Mucosa of gallbladder (tissue), 1 donor: ENCODE measurements at places on chromosomes 6 and 20. TPM values are rescaled to one million over a fixed set of nuclear protein-coding genes. Genes with fewer than 3 reads are reported as not detected.

DNA sequence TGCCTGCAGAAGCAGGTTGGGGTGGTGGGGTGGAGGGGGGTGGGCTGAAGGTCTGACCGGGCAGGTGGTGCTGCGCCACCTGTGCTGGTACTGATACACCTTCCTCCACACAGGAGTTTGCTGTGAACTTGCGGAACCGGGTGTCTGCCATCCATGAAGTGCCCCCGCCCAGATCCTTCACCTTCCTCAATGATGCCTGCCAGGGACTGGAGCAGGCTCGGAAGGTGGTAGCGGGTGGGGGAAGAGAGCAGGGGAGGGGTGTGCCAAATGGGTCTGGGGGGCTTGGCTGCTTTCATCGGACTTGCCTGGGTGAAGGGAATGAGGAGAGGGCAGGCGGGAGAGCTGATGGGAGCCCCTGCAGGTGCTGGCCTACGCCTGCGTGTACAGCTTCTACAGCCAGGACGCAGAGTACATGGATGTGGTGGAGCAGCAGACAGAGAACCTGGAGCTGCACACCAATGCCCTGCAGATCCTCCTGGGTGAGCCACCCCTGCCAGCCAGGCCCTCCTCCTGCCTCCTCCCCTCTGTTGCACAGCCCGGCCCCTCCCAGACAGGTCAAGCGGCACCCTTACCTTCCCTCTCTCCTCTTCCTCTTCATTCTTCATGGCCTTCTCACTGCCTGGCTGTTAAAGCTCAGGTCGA is 6.7 kb downstream of the DNPH1 start:
- DNase-seq, result no peak

Gene MAPK13
- 72.2 TPM for total RNA-seq

- DNase-seq, result no peak
Observed at GRCh38 chr6:74731204-74731603, 474.6 kb downstream of the COL12A1 start.

GRCh38 chr6:157982563-157983405 is 1.1 kb downstream of the SYNJ2 start:
- no peak for DNase-seq

DNA sequence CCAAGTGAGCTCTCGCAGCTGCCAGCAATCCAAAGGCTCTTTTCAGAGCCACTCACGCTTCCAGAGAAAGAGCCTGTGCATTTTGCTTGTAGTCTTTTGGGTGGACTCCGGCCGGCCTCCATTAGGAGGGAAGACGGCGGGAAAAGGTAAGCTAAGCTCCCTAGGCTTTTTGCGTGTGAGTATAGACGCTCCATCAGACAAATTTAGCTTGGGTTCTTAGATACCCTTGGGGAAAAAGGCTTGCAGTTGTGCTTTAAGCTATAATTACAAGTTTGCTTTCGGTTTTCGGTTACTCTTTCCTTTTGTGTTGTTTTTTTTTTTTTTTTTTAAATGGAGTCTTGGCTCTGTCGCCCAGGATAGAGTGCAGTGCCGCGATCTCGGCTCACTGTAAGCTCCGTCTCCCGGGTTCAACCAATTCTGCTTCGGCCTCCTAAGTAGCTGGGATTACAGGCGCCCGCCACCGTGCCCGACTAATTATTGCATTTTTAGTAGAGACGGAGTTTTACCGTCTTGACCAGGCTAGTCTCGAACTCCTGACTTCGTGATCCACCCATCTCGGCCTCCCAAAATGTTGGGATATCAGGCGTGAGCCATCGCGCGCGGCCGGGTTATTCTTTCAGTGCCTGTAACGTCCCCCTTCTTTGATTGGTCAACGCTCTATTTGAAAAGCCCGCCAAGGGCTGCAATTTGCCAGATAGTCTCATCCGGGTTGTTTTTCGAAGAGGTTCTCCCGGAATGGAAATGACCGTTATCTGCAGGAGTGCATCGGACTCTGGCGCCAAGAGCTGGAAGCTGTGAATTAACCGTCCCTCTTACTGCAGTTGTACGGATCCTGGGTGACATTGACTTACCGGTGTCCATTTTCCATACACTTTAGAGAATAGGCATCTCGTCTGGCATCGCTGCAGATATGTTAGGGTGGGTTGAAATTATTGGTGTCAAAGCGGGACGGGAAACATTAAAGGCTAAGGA is 18.1 kb downstream of the OR2B2 start:
- DNase-seq, result peak; percentile 91

- DNase-seq, result no peak
Observed at GRCh38 chr6:136031982-136032381, 180.5 kb downstream of the PDE7B start.

GRCh38 chr20:58044931-58045555 is 183.4 kb downstream of the ANKRD60 start:
- DNase-seq, result no peak

GRCh38 chr20:14724468-14724867 is 387.1 kb upstream of the FLRT3 start:
- no peak for DNase-seq

- no peak for DNase-seq
Observed at GRCh38 chr20:22106308-22106938, 401.0 kb downstream of the PAX1 start.

DNA sequence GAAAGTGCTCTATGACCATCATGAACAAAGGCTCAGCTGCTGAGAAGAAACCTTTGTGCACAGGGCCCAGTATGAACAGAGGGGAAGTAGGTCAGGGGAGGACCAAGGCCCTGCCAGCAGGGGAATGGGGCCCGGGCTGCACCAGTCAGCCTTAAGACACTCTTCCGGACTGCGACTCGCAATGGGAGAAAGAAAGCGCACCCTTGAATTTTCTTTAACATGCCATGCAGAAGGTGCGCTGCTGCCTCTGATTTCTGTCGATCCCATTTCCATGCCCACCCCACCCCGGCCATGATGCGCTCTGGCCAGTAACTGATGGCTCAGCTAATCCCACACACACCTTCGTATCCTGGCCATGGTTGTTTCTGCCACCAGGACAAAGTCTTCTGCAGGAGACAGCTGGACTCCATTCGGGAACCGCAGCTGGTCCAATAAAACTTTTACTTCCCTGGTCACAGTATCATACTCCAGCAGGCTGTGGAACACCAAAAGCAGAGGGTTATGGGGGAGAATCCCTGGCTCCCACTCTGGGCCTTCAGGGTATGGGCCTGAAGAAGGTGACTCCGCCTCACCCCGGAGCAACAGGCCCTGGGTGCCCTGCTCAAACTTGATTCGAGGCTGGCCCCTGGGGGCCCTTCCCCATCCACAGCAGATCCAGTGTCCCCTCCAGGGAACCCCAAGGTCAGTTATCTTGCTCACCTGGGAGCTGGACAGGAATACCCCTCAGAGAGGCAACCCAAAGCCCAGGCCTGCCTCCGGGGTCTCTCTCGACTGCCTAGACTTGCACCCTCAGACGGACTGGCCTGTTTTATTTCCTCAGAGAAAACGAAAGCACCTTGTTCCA is 20.3 kb downstream of the CST7 start:
- DNase-seq, result peak; percentile 7

GRCh38 chr6:153003366-153003690 is 819 bp upstream of the MTRF1L start:
- no peak for DNase-seq

DNA sequence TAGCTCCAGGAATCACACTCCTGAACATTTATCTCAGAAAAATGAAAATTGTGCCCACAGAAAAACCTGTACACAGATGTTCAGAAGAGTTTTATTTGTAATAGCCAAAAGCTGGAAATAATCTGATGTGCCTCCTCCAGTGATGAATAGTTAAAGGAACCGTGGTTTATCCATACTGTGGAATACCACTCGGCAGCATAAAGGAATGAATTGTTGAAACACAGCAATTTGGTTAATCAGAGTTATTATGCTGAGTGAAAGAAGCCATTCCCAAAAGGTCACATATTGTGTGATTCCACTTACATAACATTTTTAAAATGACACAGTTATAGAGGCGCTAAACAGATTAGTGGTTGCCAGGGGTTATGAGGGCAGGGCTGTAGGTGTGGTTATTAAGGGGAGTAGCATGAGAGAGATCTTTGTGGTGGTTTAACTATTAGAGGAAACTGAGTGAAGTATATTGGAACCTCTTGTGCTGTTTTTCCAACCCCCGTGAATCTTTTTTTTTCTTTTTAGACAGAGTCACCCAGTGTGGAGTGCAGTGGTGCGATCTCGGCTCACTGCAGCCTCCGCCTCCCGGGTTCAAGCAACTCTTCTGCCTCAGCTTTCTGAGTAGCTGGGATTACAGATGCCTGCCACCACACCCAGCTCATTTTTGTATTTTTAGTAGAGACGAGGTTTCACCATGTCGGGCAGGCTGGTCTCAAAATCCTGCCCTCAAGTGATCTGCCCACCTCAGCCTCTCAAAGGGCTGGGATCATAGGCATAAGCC is 26.2 kb downstream of the PSMF1 start:
- no peak for DNase-seq

DNA sequence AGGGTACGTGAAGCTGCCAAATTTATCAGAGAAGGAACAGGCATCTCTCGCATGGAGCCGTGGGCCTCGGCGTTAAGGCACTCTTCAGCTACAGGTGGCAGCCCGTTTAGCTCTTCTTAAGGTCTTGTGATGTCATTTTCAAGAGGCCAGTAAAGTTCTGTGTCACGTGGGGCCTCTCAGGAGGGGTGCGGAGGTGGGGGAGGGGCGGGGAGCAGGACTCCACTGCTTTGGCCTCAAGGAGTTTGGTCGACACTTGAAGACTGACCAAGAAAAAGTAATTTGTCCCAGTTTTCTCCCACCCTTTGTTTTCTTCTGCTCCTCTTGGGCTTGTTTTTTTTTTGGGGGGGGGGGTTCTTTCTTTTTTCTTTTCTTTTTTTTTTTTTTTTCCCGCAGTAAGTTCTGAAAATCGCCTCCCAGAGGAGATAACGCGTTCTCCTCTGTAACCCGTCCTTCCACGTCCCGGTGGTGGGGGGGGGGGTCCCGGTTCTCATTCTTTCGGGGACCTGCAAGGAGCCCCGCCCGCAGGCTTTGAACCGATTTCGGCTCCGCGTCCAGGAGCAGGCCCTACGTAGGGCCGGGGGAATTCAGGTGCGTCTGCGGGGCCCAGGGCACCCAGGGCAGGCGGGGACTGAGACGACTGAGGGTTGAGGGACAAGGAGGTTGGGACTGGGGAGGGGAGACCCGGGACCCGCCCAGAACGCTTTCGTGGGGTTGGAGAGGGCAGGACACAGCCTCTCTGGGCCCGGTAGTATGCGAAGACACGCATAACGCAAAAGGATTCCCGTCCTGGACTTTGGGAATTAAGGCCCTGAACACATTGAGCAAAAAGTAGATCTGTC is 26.0 kb downstream of the GPX6 start:
- peak; percentile 16 for DNase-seq

DNA sequence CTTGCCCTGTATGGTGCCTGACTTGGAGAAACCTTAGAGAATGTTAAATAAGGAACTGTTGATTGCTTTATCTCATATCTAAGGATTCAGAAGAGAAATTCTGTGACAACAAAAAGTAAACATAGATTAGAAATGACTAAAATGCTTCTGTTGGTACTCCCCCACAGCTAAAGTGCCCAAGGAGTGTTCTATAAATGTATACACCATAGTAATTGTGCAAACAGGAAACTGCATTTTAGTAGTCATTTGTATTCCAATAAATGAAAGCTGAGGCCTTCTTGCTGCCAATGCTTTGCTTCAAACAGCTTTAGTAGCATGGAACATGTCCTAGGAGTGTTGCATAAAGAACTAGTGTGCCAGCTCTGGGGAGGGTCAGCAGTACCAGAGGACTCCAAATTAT is 343.7 kb upstream of the IRAK1BP1 start:
- DNase-seq, result no peak

Gene ELOVL5
- 83.3 TPM for total RNA-seq
